Activated naive CD8-positive, alpha-beta T cell treated with anti-CD3 and anti-CD28 coated beads, Interleukin-2, amount 50 U/mL, for 16 hours (primary cell): ENCODE measurements at places on chromosomes 2 and 18.

DNA sequence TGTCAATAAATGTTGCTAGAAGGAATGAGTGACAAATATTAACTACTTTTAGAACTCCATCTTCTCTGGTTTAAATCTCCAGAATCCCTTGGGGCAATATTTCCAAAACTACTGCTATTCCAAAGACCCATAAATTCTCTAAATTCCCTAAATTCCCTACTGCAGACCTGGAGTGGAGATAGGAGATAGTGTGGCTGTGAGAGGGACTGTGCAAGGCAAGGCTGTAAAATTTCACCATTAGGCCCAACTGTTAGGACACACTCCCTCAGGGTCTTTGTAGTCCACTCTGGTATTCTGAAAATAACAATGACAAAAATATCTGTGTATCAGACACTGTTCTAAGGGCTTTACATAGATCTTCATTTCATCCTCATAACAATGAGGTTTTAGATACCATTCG, 67.9 kb downstream of the MYL12B start:
- no peak for DNase-seq

GRCh38 chr2:54671875-54672589, 51.4 kb upstream of the EML6 start:
- no peak for DNase-seq

DNA sequence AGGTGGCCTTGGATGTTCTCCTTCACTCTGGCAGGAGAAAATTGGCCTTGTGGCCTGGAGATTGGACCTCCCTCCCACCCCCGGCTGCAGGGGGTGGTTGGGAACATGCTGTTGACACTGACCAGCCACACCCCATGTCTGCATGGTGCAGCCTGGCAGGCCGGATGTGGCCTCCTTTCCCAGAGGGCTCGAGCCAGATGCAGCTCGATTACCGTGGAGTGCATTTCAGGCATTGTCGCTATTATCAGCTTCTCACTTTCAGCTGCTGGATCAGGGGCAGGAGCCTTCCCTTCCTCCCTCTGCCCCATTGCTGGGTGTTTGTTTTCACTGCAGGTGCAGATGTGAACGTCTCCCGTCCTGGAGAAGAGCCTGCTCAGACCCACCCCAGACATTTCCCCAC, 211.0 kb upstream of the SIX2 start:
- DNase-seq = no peak

DNA sequence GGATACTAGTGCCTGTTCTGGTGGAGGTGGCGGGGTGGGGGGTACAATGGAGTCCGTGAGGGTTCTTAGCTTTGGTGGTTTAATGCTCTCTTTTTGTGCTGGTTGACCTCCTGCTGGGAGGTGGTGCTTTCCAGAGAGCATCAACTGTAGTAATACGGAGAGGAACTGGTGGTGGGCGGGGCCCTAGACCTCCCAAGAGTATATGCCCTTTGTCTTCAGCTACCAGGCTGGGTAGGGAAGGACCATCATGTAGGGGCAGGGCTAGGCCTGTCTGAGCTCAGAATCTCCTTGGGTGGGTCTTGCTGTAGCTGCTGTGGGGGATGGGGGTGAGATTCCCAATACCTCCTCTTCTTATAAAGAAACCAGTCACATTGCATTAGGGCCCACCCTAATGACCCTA, 27.1 kb downstream of the CAMKMT start:
- no peak for DNase-seq
